GM18507 (cell line): ENCODE measurements at places on chromosomes 7 and 10.
A peak's percentile ranks its signal among the peaks of the same experiment; 100 is the strongest.

- no peak for DNase-seq
Measured at GRCh38 chr7:55110993-55111361, 92.2 kb downstream of the EGFR start.

DNA sequence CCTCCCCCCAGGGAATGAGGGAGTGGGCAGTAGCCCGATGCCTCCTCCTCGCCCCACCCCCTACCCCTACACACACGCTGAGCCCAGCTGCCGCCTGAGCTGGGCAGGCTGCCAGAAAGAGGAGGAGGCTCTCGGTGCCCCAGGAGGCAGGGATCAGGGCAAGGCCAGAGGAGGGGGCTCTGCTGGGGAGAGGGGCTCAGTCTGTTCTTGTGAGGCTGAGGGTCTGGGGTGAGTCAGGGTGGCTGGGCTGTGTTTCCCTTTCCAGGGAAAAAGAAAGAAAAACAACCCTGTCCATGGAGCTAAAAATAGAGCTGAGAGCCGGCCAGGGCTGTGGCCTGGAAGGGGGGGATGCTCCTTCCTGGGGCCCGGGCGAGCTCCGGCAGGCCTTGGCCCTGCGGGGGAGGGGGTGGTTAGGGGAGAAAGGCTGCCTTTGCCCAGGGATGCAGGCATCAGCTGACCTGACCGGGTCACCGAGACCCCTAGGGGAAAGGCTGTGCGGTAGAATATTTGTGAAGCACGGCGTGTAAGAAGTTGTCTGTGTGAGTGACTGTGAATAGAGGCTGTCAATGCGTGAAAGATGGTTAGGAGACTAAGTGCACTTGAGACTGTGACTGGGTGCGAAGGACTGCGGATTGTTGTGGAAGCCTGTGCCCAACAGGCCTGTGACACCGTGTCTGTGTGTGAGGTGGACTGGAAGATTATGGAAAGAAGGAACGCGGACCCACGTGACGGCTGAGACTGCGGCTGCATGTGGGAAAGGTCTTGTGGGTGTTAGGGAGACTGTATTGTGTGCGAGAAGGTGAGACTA, 1.2 kb upstream of the LZTS2 start:
- DNase-seq, result peak; percentile 53

DNA sequence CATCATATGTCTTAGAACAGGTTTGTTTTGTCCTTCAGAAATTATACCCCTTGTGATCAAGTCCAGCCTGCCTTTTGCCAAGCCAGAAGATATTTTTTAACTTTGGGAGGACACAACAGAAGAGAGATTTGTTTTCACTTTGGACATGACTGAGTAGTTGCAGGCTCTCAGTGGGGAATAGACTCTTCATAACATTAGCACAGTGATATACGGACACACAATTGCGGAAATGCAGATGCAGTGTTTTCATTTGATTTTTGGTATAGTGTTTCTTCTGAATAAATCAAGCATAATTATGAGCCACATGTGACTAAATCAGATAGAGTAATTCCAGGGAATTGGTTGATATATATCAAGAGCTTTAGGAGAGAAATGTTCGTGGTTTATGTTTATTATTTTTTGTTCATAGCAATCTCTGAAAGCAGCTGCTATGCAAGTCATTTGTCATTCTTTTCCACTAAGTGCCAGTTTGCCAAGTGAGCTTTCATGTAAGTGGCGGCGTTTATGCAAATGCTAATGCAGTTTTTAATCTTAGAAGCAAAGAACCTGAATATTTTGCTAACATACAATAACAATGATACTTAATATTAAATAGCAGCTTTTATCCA, 69.6 kb upstream of the HDAC9 start:
- DNase-seq, result no peak

GRCh38 chr7:8356071-8356470, 77.3 kb upstream of the NXPH1 start:
- no peak for DNase-seq

DNA sequence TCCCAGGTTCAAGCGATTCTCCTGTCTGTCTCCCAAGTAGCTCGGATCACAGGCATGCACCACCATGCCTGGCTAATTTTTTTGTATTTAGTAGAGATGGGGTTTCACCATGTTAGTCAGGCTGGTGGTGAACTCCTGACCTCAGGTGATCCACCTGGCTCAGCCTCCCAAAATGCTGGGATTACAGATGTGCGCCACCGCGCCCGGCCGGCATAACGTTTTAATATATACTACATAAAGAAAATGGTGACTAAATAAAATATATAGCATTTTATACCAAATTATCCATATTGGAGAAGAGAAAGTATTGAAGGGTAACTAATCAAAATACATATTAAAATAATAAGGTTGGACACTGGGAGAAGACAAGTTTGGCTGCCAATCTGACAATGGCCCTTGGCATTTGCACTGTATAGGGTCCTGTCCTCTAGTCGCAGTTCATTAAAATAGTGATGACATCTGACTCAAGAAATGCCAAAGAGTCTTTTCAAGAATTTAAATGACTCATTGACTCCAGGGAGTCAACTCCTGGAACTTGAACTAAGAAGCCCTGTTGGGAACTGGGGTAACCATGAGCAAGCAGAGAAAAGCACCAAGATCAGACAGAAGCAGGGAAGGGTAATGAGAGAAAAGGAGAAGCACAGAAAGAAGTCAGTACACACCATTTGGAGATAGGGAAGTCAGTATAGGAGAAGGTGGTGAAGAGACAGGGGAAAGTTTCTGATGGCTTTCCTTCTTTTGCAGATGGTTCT, 91.1 kb downstream of the CH25H start:
- no peak for DNase-seq

DNA sequence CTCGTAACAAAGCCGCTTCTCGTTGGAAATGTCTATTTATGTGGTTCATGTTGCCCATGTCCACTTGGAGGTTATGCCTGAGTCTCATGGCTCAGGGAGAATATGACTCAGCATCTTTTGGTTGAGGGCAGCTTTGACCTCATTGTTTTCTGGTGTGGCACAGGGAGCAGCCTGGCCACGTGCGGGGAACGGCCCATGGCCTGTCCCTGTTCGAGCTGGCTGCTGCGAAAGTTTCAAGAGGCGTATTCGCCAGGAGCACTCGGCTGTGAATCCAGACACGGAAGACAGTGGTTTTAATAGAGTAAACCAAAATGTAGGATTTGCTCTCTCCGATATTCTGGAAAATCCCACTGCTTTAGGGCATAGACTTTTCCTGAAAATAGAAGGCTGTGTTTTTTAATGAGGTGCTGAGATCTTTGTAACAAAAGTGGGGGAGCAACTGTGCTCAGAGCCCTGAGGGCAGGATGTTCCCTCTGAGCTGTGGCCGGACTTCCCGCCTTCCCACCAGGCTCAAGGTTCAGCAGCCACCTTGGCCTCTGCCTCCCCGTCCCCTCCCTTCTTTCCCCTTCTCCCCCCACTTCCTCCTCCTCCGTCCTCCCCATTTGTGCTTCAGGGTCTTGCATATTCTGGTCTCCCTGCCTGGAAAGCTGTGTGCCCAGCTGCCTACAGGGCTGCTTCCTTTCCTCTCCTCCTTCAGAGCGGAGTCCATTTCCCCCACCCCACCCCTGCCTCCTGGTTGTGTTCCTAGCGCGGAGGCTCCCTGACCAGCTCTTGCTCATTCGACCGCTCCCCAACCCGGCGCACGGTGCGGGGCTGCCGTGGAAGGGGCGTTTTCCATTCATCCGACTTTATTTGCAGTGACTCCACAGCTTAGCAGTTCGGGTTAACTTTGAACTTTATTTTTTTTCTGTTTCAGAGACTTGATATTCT, 642.0 kb downstream of the SDK1 start:
- DNase-seq, result no peak

DNA sequence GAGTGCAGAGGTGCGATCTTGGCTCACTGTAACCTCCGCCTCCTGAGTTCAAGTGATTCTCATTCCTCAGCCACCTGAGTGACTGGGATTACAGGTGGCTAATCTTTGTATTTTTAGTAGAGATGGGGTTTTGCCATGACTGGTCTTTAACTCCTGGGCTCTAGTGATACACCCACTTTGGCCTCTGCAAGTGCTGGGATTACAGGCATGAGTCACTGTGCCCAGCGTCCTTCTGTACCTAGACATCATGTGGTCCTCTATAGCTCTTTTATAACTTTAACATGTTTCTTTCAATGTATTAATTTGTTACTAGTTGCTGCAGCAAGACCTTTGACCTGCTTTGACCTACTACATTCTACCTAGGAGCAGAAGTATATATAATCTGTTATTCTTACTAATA, 38.7 kb upstream of the BICC1 start:
- DNase-seq, result no peak

DNA sequence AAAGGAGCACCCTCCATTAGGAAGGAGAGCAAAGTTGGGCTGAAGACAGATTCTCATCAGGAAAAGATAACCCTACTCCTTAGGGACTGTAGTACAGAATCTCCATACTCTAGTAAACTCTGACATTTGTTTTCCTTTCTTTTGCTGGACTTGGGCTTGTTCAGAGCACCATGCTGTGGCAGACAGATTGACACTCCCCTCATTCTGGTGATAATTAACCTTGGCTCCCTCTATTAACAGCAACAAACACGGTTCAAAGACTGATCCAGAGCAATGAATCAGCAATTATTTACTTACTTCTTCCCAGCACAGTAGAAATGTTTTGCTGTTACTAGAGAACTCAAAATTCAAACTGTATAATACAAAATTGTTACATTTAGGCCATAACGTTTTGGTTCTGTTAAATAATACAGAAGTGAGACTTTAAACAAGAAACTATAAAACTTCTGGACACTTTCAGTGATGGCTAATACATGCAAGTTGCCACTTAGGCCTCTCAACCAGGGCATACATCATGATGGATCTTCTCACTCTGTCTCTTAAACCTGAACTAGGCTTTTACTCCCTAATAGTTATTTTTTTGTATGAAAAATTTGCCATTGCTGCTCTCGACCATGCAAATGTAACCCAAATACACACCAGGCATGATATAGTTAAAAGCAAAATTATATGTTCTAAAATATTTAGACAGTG, 639.0 kb downstream of the IPMK start:
- no peak for DNase-seq

- no peak for DNase-seq
Measured at GRCh38 chr10:4733843-4734224, 92.2 kb upstream of the AKR1E2 start.

GRCh38 chr7:20784388-20785156, 2.1 kb downstream of the SP8 start:
- no peak for DNase-seq

DNA sequence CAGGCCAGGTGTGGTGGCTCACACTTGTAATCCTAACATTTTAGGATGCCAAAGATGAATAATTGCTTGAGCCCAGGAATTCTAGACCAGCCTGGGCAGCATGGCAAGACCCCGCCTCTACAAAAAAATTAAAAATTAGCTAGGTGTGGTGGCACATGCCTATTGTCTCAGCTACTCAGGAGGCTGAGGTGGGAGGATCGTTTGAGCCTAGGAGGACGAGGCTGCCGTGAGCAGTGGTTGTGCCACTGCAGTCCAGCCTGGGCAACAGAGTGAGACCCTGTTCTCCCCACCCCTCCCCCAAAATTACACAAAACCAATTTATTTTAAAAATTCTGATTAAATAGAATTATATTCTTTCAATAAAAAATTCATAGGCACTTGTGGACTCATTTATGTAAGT, 39.0 kb downstream of the ABCB1 start:
- DNase-seq, result no peak

DNA sequence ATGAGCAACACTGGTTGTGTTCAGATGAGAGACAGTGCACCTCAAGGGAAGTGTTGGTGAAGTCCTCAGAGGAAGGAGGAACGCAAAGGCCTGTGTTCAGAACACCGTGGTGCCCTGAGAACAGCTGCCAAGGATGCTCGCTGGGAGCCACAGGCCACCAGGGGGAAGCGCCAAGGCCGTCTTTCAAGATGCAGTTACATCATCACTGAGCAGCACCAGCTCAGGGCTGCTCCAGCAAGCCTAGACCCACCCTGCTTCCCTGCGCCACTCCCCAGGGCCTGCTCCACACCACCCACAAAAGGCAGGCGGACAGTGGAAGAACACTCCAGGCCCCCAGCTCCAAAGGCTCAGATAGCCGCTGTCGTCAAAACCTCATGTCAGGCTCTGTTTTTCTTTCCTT, 378.8 kb downstream of the DPP6 start:
- DNase-seq, result no peak

- no peak for DNase-seq
Measured at GRCh38 chr7:121390617-121391016, 5.5 kb downstream of the FAM3C start.

GRCh38 chr7:81399471-81399870, 370.4 kb downstream of the HGF start:
- DNase-seq, result no peak

DNA sequence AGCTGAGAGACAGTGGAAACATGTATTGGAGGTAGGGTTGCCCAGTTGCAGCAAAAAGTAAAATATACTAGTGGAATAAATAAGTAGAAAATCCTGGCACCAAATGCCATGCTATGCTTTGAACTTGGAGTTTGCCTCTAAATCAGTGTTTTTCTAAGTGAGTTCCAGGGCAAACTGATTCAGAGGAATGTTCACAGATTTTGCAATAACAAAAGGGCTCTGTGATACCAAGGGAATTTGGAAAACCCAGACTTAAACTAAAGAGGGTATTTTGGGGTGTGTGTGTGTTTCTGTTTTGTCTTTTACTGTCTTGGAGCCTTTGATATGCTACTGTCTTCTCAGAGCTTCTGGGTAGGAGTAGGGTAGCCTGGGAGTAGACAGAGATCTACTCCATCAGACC, 39.9 kb downstream of the SLC26A4 start:
- DNase-seq, result no peak

- DNase-seq, result no peak
Measured at GRCh38 chr10:113073549-113074189, 123.6 kb downstream of the TCF7L2 start.

DNA sequence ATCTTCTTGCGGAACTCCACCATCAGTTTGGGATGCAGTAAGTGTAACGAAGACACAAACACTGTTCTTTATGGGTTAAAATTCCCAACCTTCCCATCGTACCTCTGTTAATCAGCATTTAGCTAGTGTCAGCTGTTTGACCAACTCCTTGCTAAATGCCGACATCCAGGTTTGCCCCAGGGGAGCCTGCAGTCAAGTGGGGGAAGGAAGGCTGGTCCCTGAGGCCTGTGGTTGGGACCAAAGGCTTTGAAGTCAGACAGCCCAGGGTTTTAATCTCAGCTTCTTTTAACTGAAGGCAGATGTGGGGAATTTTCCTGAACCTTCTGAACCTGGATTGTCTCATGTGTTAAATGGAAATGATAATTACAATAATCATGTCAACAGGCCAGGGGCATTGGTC, 443.7 kb downstream of the GLRX3 start:
- DNase-seq, result no peak

DNA sequence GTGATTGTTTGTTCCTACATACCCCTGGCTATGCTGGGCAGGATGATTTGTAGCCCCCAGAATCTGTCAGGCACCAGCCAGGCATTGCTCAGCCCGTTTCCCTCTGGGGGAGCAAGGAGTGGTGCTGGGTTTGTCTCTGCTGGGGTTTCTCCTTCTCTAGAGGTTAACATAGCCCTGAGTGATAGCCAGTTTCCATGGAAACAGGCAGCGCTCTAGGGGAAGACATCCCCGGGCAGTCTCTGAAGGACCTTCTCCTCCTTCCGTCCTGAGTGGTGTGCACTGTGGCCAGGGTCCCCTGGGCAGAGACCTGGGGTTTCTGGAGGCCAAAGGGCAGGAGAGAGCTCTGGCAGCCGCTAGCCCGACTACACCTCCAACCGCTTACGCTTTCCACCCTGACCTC, 50.6 kb upstream of the LRRC4 start:
- no peak for DNase-seq
